Stimulated activated CD4-positive, alpha-beta T cell treated with anti-CD3 and anti-CD28 coated beads, Interleukin-15, amount 100 ng/mL, for 48 hours (primary cell): ENCODE measurements at places on chromosomes 6 and 20.

DNA sequence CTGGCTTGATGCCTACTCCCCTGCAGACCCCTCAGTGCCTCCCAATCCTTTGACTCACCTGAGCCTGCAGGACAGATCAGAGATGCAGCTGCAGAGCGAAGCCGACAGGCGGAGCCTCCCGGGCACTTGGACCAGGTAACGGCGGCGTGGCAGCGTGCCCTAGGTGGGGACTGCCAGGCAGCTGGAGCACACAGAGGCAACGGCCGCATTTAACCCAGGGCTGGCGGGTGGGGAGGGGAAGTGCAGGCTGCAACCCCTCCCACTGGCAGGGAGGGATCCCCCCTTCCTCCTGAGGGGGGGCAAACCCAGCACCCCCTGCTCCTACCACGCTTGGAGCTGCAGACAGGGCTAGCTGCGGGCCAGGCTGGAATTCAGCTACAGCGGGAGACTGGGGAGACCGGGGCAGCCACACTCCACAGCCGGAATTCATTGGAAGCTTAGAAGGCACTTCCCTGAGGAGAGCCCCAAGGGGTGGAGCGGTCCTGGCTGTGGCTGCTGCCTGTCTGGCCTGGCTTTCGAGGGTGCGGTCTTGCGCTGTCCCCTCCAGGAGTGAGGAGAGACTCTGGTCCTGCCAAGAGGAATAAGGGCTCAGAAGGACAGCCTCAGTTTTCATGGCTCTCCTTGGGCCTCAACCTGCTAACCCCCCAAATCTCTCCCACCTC lies at the start of gene MATN4:
Gene MATN4 (minus strand): TSS at position 183 of the 662 bp plus-strand sequence. CDS start 2,717 bp downstream, outside the sequence.
- DNase-seq: no peak

- DNase-seq: no peak
Measured at GRCh38 chr6:14193524-14193923, 76.0 kb downstream of the CD83 start.

- no peak for DNase-seq
Measured at GRCh38 chr6:113057567-113058053, 710.5 kb downstream of the RFPL4B start.

DNA sequence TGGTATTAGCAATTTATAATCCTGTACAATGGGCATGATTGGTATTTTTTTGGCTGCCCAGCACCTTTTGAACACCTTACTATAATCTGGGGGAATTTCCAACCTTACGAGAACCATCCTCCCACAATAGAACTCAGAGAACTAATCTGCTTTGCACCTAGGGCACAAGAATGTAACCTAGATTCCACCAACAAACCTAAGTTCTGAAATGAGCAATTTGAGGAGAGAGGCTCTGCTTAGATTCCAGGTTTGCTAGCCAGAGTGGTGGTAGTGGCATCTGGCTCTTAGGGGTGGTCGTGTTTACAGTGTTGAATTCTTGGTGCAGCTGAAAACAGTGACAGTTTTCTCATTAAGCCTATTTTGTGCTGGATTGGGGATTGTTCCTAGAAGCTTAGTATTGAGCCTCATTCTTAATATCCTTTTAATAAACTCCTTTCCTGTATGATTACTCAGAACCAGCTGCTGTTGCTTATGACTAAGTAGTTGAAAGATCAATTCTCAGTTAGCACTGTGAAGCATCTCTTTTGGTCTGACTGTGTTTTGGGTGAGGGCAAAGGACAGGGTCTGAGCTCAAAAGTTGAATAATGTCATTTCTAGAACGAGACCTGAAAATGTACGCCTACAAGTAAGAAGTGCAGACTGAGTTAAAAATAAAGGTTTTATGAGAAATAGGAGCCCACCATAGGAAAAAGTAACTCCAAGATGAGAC lies 385.6 kb downstream of the CDKAL1 start:
- peak; percentile 2 for DNase-seq

DNA sequence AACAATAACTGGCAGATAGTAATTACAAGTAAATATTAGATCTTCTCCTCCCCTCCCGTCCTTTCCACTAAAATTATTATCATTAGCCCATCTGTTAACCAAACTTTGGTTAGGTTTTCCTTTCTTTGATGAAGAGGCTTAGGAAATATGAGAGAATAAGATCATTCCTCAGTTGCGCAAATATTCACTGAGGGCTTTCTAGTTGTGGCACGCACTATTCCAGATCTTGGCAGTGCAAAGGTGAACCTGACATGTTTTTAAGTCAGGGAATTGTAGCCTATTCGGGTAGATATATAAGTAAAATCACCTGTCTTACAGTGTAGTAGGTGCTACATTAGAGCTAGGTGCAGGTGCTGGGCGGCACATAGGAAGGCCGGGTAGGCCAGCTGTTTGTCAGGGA lies 31.1 kb downstream of the RNF217 start:
- no peak for DNase-seq

GRCh38 chr6:40160826-40161225 lies 226.6 kb upstream of the MOCS1 start:
- no peak for DNase-seq

DNA sequence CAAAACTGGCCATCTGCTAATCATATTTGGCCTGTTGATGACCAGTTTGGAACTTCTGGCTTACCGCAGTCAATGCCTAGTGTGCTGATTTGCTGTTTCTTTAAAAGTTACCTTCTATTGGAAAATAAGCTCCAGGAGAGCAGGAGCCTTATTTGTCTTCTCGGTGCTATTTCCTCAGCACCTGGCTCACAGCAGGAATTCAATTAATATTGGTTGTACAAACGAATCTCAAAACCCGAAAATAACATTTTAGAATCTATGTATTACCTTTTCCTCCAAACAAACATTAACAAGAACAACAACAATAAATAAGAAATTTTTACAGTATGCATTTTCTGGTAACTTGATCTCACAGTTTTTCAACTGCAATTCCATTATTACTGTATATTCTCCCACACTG lies 1080.7 kb upstream of the MAP3K7 start:
- no peak for DNase-seq

GRCh38 chr6:86471791-86472190 lies 465.5 kb upstream of the HTR1E start:
- DNase-seq: no peak

DNA sequence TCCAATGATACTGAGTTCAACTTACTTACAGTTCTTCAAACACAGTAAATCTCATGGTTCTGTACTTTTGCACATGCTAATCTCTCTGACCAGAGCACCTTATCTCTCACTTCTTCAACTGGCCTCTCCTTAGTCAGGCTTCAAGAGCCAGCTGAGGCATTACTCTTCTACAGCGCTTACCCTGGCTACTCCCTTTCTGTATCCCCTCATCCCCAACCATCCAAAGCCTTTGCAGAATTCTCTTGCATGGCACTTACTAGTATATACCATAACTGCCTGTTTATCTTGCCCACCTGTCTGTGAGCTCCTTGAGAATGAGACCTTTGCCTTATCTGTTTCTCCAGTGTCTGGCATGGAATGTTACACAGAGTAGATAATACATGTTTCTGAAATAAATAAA lies 49.2 kb downstream of the SESN1 start:
- no peak for DNase-seq

- DNase-seq: no peak
Measured at GRCh38 chr6:1986454-1987243, 258.8 kb downstream of the GMDS start.

- no peak for DNase-seq
Measured at GRCh38 chr20:20327746-20328145, 40.2 kb upstream of the INSM1 start.

DNA sequence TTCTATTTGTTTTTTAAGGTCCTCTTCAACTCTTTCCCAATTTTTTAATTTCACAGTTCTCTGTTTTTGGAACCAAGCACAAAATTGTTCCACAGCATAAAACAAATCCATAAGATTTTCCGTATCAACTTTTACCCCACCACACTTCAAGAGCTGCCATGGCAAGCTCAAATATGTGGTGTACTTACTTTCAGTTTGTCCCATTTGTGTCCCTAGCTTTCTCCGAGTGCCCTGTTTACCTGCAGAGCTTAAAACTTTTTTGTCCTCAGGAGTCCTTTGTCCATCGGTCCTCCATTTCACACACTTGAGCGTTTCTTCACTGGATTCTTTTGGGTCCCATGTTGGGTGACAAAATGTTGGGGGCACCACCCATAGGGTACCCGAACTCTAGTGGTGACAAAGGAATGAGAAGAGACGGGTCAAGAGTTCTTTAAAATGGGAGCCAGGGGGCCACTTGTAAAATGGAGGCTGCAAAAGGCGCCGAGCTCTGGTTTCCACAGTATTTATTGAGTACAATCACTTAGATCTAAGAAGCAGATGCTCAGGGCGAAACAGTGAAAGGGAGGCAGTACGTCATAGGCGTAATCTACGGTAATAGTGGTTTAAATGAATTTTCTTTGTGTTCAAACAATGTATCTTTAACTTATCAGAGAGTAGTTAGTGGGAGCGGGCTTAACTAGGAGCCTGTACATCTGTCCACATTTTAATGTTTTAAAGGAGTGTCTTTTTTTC lies 39.8 kb upstream of the SERINC1 start:
- no peak for DNase-seq

DNA sequence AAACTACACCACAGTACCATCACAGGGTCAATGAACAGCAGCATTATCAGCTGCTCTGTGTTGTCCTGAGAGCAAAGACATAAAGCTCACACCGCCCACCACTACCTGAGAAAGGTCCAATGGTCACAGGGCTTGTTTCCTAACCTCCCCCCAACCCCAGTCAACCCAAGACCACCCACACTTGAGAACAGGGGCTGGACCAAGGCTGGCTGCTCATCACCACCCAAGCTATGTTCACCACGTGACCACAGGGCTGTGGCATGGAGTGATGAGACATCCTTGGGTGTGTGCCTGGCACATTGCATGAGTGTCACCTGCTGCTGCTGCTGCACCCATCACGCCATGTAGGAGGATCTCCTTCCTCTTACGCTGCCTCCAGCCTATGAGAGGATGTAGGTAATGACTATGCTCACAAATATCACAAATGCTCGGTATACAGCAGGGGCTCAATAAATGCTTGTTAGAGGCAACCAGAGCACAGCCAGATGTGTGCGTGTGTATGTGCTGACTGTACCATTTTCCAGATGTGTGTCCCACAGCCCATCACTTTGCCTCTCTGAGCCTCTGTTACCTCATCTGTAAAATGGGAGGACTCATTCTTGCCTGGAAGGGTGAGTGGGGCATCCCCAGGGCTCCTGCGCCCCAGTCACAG lies 23.3 kb upstream of the SIRPA start:
- DNase-seq: no peak

GRCh38 chr6:167294651-167295494 lies 3.8 kb downstream of the UNC93A start:
- DNase-seq: no peak

- DNase-seq: no peak
Measured at GRCh38 chr20:59829054-59829785, 104.2 kb downstream of the SYCP2 start.

GRCh38 chr6:36694616-36695015 lies 3.0 kb upstream of the RAB44 start:
- no peak for DNase-seq

DNA sequence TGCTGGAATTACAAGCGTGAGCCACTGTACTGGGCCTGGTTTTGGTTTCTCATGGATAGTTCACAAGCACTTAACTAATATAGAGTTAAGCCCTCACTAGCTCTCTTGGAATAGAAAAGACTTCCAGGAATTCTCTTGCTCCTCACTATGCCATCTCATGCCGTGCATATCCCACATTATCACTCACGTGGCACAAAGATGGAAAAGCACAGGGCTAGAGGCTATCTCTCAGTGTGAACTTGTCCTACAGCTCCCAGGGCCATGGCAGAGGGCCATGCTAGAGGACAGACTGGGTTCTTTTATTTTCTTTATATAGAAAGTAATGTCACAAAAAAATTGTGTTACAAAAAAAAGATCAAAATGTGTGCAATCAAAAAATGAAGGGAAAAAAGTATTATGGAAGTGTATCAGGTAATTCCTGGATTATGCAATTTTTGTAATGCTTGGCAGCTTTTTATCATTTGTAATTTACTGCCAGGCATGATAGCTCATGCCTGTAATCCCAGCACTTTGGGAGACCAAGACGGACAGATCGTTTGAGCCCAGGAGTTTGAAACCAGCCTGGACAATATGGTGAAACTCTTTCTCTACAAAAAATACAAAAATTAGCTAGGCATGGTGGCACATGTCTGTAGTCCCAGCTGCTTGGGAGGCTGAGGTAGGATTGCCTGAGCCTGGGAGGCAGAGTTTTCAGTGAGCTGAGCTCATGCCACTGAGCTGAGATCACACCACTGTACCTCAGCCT lies 6.4 kb upstream of the SLC2A12 start:
- DNase-seq: no peak

DNA sequence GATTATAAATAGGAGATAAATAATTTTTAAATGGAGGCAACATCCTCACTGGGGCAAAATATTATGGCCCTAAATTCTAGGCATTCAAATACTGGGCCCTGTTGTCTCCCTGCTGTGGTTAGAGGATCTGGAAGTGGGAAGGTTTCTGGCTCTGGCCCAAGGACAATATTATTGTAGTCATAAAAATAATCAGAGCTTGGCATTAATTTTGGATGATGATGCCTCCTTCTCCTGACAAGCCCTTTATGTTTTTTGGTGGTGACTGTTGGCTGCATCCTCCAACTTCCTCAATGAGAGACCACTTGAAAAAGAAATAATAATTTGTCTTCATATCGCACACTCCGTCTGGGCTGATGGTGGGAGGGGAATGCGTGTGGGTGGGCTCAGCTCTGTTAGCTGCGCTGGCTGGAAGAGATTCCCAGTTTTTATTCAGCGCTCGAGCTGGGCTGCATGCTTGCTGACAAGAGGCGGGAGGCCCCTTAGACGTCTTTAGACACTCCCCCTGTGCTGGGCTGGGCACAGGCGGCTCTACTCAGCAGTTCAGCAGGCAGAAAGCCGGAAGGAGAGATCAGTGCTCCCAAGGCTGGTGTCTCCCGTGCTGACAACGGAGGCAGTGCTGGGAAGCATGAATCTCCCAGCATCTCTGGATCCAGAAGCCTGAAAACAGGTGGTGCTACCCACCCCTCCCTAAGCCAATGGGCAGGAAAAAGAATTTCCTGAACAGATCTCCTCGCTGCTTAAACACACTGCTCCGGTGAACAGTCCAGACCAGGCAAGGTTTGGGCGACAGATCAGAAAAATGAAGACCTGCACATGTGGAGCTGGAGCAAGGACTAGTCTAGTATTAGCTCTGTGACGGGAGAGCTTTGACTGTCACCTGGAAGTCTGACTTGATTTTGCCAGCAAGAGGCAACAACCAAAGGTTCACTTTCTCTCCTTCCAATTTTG lies 97.7 kb downstream of the SYCP2 start:
- DNase-seq: no peak

GRCh38 chr6:143536461-143536865 lies 24.9 kb upstream of the FUCA2 start:
- no peak for DNase-seq

DNA sequence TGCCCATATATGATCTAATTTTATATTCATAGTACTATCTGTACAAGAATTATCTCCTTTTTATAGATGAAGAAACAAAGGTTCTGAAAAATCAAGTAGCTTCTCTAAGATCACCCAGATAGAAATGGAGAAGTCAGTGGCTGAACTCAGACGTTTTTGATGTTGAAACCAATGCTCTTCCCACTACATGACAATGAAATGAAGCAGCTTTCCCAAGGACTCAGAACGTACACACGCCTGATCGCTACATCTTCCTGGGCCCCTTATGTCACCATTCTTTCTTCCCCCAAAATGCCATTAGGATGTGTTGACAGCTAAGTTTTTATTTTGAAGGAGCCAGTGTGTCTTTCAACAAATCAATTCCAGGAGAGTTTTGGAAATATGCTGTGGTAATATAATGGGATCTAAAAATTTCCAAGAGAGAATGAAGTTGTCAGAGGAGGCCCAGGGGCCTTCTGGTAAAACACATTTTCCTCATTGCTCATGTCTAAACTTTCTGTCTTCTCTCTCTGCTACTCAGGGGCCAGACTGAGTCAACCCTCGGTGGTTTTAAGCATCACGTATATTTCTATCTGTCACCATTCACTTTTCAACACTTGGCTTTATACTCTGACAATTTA lies 98.1 kb upstream of the COL21A1 start:
- DNase-seq: no peak
